Hematopoietic multipotent progenitor cell treated with erythropoietin and hydrocortisone succinate and interleukin-3 and kit ligand, for 15 days (in vitro differentiated cells): ENCODE measurements at places on chromosomes 6 and 20.
A peak's percentile ranks its signal among the peaks of the same experiment; 100 is the strongest.

DNA sequence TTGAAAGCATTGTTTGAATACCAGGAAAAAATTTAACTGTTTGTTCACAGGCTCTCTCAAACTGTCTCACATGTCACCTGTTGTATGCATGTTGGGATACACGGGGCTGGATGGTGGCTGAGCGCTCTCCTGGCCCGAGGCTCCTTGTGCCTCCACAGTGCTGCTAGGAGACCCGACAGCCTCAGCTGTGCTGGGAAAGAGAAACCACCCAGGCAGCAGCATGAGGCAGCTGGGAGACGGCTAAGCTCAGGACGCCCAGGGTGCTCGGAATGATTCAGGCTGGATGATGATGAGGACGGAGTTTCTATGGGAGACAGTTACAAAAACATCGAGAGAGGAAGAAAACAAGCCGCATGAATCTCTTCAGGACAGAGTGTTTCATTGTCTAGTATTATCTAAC, 278.0 kb upstream of the CDH4 start:
- no peak for DNase-seq

- DNase-seq, result no peak
Observed at GRCh38 chr6:24972311-24972958, 36.7 kb upstream of the RIPOR2 start.

GRCh38 chr20:62049342-62050165, 16.1 kb downstream of the TAF4 start:
- DNase-seq, result no peak

DNA sequence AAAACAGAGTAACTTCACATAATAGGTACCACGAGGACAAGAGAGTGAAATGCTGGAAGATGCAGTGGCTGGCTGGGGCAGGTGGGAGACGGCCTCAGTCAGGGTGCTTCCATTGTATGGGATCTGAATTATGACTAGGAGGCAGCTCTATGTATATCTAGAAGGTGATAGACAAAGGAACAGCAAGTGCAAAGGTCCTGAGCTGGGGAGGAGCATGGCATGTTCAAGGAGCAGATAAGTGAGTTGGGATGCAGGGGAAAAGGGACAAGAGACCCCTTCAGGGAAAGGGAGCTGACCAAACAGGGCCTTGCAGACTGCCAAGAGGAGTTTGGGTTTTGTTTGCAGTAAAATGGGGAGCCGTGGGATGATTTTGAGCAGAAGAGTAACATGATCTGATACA, 8.3 kb upstream of the SLC9A8 start:
- no peak for DNase-seq

GRCh38 chr6:127784468-127784867, 116.4 kb downstream of the THEMIS start:
- DNase-seq, result no peak

GRCh38 chr20:665276-665675, 10.3 kb downstream of the SCRT2 start:
- DNase-seq, result no peak

DNA sequence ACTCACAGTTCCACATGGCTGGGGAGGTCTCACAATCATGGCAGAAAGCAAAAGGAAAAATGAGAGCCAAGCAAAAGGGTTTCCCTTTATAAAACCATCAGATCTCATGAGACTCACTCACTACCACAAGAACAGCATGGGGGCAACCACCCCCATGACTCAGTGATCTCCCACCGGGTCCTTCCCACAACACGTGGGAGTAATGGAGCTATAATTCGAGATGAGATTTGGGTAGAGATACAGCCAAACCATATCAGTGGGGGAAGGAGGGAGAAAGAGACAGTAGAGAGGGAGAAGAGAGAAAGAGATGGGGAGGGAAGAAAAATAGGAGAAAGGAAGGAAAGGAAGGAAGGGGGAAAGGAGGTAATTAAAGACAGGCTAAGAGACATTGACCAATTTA, 30.1 kb downstream of the GMDS start:
- no peak for DNase-seq

DNA sequence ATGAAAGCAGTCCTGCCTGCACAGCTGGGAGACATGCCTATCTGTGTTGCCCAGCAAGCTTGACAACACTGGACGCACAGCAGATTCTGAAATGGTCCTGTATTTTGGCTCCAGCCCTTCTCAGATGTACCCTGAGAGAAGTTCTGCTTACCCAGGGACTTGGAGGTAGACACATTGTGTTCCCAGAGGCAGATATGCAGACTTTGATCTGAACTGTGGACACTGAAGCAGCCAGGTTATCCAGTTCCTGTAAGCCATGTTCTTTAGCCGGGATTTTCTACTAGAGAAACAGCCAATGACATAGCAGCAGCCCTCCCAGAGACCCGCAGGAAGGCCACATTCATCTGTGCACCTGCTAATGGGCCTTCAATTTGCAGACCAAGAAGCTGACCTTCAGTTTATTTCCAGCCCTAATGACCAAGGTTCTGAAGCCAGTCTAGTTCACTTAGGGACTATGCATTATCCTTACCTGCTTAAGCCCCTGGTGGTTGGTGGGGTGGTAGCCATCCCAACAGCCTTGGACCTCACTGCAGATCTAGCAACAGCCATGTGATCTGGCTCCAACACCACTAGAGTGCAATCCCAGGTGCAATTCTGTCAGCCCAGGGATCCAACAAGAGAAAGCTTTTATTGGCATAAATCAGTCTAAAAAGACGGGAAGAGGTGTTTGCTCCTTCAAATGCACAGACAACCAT, 134.2 kb downstream of the MEI4 start:
- DNase-seq, result no peak

DNA sequence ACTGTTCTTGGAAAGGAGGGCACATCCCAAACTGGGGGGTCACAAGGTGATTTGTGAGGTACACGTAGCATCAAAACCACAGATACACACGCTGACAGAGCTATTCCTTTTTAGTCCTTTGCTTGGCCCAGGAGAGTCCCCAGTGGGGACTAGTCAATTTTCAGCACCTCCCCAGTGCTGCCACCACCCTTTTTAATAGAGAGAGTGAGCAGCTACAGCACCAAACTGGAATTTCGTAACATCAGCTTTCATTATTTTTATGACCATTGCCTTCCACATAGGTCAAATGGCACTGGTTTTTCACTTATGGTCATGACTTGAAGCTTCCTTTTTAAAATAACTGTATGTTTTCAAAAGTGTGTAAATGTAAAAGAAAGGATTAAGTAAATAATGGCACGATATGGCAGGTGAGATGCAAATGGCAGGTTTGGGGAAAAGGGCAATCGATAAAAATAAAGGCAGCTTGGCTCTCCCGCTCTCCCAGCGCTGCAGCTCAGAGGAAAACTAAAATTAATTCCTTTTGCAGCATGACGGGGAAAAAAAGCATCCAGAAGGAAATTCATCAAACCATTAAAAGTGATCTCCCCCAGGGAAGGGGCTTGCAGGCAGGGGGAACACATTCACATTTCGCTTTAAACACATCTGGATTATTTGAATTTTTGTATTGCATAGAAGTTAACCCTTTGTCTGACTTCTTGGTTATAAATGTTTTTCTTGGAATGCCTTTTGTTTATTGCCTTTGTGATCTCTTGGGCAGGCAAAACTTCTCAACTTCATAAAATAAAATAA, 95.2 kb downstream of the ANKRD60 start:
- DNase-seq, result no peak

DNA sequence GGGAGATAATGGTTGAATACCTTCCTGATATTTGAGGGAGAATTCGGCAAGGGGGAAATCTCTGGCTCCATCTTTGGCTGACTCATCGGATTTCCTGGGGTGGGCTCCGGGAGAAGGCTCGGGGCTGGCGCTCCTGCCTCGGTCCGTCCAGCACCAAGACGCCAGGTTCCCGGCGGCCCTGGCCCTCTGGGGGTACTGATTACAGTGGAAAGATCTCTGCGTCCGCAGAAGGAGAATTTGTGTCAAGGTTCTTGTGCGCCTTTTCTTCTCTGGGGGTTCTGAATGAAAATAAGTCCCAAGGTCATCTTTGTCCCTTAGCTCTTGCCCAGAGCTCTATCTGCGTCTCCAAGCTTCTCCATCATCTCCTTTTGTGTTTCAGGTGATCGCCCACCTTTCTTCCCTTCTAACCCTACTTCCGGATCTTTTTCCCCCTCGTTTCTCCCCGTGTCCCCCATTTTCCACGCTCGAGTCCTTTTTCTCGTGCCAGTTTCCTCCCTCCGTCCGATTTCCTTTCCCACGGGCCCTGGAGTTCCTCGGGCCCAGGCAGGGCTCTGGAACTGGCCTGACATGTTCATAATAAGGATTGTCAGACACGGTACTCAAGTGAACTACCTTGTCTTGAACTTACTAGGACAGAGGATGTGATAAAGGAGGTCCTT, 11.6 kb downstream of the NRN1 start:
- DNase-seq, result no peak

GRCh38 chr6:131048933-131049515, 14.0 kb downstream of the EPB41L2 start:
- no peak for DNase-seq

DNA sequence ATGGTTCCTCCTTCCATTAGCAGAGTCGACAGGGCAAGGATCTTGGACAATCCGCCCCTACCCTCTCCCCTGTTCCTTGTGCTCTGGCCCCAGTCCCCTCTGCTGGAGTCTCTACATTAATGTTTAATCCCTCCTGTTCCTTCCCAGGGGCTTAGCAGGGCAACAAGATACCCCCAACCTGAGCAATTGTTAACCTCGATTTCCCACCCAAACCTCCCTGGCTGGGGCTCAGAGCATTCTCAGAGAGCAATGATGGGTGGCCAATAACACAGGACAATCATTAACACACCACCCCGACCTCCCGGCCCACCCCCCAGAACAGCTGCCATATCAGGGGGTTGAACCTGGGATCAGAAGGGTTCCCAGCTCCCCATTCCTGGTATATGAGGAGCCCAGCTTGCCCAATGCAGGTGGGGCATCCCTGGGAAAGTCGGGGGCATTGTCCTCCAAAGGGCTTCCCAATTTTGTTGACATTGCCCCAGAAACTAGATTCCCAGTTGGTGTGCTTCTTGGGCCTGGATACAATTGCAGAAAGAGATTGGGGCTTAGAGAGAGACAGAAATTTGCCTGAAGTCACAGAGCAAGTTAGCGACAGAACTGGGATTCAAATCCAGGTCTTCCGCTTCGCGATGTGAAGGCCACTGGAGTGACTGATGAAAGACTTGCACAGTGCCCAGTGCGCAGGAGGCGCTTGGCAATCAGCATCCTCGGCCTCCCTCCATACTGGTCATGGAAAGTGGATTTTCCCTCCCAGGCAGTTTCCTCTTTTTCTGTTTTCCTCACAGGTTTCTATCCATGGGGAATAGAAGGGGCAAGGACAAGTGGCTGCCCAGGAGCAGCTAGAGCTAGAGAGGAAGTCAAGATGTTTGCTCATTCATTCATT, 59.6 kb upstream of the TTPAL start:
- no peak for DNase-seq

- DNase-seq, result peak; percentile 86
Observed at GRCh38 chr20:2872459-2873009, 747 bp upstream of the PTPRA start.

- DNase-seq, result no peak
Observed at GRCh38 chr6:5497896-5498578, 236.7 kb downstream of the FARS2 start.
